ENCODE measurements at places on chromosomes 2 and 18.

- DNase-seq: no peak
These were observed 10.2 kb downstream of the TMEM247 start for GRCh38 chr2:46489423-46490174.

GRCh38 chr18:7844017-7844416 lies 276.9 kb downstream of the PTPRM start:
- peak; percentile 28 for DNase-seq

- no peak for DNase-seq
These were observed 3.0 kb downstream of the SP5 start for GRCh38 chr2:170717991-170718589.

DNA sequence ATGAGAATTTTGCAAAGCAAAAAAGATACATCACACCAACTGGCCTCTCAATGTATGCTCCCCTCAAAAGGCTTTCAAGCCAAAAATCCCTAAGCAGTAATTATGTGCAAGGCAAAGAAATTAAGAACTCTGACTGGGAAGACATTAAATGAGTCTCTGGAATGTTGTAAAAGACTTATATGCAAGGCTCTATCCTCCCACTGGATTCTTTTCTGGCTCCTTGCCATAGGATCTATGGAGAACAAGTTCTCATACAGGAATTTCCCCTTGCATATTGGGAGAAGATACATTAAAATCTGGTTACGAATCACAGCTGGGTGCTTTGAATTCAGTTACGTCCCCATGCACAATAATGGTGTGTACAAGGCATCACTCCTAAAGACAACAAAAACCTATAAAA lies 73.4 kb upstream of the ATL2 start:
- DNase-seq: peak; percentile 26

DNA sequence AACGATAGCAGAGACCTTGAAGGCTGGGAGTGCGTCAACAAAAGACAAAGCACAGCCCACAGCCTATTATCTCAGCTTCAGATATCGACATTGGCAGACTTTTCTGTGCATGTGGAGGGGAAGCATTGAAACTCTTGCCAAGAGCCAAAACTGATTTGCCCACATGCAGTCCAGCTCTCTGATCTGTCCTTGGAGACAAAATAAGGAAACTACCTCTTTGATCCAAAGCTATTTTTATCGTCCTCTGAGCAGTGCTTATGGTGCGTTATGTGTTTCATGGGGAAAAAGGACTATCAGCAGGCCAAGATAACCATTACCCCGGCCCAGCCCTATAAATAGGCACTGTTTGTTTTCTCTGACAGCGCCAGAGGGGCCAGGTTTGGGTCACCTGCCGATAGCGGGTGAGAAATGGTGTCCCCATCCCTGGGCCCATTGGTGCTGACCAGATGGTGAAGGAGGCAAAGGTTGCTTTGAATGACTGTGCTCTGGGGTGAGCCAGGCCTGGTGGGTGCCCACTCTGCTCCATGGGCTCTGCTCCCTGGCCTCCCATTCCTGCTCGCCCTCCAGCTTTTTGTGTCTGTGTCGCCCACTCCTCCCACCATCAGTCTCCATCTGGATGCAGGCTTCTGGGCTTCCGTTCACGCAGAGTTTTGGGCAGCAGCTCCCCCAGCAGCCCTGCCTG lies 176.1 kb upstream of the HS6ST1 start:
- no peak for DNase-seq

DNA sequence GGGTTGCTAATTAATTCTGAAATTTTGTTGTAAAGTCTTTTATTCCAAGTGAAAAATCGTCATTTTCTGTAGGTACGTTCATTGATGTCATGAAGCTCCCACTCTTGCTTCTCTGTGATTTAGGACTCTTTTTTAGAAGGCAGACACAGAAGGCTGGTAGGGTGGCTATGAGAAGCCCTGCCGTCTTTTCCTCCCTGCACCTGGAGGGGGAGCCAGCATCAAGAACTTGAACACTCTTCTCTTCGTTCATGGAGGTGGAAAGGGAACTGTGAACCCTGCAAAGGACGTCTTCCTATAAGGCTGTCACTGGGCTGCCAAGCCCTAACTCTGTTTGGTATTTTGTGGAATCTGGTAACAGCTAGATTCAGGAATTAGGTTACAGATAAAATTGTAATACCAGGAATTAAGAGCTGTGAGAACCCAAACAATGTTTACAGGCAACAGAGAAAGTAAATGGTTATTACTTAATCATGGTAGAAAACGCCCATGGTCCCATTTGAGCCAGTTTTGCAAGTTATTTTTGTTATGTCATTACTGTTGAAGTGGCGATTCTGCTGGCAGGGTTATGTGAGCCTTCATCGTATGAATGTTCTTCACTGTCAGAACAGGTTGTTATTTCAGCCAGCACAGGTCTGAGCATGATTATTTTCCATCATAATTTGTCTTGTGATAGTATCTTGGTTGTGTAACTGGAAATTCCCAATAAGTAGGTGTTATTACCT lies 112.2 kb downstream of the OSBPL6 start:
- DNase-seq: peak; percentile 16

DNA sequence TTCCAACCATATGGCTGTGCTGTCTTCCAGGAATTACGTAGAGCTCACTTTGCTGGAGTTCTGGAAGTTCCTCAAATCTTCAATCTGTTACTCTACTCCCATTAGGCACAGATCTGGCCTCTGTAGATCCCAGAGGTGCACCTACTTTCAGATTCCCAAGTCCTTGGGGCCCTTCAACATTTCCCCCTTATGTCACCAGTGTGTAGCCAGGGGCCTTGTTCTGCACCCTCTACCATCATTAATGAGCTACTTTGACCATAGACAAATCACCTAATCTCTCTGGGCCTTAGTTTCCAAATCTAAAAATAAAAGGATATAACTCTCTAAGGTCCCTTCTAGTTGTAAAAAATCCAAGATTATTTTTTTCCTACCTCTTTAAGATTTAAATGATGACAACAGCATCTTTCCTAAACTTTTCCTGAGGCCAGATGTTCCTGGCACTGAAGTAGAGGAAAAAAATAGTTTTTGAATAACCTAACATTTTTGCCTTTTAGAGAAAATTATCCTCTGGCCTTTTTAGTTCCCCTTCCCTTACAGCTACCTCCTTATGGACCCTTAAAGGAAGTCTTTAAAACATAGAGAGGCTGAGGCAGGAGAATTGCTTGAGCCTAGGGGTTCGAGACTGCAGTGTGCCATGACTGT lies 31.0 kb upstream of the WIPF1 start:
- DNase-seq: no peak

DNA sequence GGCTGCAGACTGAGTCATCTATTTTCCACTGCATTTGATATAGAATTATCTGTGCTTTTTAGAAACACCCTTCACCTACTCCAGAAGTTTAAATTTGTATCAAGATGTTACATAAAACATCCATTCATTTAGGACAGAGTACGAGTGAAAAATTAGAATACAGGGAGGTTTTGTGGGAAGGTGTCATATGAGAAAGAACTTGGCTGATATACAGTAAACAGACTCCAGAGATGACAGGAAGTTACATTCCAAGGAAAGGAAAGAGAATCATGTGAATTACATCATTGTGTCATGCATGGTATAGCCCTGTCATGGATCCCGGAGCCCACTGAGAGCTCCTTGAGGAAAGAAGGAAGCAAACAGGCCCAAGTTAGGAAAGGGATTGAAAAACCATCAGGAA lies 341.5 kb upstream of the PKDCC start:
- DNase-seq: no peak

- DNase-seq: no peak
These were observed 1.2 kb downstream of the PPP1CB start for GRCh38 chr2:28752631-28753376.

DNA sequence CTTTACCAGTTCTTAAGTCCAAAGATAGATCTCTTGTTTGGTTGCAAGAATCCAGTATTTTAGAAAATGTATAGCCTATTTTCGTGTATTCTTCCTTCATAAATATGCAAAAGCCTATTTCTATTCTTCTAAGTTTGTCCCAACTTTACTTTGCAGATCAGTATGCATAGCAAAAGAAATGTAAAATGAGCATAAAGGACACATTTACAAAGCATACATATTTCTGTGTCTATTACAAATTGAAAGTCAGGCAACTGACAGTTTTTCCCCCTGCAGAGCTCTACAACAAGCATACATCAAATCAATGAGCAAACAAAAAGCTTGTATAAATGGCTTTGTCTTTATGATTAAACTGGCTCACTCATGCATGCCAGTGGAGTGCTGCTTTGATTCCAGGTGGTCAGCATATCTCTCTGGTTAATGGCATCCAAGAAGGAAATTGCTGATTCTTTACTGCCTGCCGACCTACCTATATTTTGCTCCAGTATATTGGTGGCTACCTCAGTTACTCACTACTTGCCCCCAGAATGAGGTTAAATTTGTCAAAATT lies 10.0 kb upstream of the VPS54 start:
- no peak for DNase-seq

- DNase-seq: no peak
These were observed 12.5 kb downstream of the ITM2C start for GRCh38 chr2:230877116-230877758.

- peak; percentile 81 for DNase-seq
These were observed 133.4 kb downstream of the VAPA start for GRCh38 chr18:10047237-10047636.

- no peak for DNase-seq
These were observed 143.5 kb upstream of the MMADHC start for GRCh38 chr2:149731079-149731478.

GRCh38 chr18:78713726-78714125 lies 265.9 kb upstream of the SALL3 start:
- DNase-seq: no peak

DNA sequence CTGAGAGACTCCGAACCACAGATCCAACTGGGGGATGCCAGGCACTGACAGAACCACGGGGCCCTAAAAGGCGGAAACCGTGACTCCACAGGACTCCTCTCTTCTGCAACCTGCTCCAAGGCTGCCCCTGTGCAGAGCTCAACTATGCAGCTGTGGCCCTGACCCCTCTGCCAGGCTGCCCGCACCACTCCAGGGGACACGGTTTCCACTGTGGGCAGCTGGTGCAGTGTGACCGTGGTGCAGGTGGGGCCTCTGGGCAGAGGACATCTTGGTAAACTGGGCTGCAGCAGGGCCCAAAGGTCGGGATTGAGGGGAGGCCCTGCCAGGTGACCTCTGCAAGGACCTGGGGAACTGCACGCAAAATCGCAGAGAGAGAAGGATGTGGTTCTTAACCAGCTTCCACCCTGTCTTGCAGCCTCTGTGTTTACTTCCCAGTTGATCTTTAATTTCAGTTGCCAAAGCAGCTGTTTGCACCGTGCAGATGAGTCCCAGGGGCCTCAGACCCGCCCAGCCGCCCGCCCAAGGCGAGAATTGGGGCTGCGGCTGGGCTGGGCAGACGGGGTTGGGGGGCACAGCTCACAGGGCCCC lies 104.6 kb upstream of the CTDP1 start:
- no peak for DNase-seq

- no peak for DNase-seq
These were observed 124.5 kb downstream of the AQP4 start for GRCh38 chr18:26741048-26741447.

DNA sequence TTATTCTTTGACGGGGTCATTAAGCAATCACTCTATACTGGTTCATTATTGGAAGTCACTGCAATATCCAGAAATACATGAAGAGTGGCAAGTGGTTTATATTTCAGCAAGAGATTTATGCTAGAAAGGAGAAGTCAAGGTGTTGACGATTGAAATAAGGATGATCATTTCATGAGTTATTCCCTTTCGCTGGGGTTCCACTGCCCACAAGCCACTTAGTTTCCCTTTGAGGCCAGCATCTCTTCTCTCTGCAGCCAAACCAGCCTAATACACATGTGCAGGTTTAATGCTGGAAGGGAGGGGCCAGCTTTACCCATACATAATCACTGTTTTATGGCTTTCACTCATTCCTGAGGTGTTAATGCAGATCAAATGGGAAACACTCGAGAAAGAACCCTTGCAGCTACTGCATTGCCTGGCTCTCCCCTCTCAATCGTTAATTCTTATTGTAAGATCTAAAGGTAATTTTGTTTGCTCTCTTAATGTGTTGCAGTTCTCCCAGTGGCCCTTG lies 108.4 kb downstream of the MEIS1 start:
- no peak for DNase-seq

GRCh38 chr2:5052905-5053304 lies 639.3 kb upstream of the SOX11 start:
- no peak for DNase-seq

DNA sequence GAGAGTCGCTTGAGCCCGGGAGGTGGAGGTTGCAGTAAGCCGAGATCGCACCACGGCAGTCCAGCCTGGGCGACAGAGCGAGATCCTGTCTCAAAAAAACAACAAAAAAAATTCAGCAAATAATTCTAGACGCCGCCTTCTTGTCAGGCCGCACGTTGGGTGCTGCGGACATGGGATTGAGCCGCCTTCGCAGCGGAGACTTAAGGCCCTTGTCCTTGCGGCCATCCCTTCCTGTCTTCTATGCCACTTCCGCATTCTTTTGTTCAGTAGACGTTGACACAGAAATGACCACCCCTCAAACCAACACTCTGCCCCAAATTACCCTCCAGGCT lies 15.8 kb downstream of the PTPN18 start:
- peak; percentile 43 for DNase-seq

- DNase-seq: no peak
These were observed 1544.2 kb upstream of the TMEFF2 start for GRCh38 chr2:193738892-193739291.

DNA sequence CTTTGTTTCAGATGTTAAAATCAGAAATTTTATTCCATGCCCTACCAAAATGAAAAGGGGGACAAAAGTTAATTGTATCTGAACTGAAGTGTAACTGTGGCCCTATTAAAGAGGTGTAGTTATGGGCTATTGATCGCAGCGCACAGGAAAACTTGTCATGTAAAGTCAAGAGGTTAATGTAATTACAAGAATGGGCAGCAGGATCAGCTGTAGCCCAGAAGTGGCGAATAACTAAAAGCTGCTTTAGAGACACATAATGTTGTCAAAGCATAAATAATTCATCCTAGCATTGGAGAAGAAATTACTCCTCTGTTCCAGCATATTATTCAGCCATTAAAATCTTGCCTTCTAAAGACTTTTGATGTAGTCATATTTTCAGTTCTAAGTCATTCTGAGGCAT lies 211.8 kb downstream of the EPHA4 start:
- no peak for DNase-seq

DNA sequence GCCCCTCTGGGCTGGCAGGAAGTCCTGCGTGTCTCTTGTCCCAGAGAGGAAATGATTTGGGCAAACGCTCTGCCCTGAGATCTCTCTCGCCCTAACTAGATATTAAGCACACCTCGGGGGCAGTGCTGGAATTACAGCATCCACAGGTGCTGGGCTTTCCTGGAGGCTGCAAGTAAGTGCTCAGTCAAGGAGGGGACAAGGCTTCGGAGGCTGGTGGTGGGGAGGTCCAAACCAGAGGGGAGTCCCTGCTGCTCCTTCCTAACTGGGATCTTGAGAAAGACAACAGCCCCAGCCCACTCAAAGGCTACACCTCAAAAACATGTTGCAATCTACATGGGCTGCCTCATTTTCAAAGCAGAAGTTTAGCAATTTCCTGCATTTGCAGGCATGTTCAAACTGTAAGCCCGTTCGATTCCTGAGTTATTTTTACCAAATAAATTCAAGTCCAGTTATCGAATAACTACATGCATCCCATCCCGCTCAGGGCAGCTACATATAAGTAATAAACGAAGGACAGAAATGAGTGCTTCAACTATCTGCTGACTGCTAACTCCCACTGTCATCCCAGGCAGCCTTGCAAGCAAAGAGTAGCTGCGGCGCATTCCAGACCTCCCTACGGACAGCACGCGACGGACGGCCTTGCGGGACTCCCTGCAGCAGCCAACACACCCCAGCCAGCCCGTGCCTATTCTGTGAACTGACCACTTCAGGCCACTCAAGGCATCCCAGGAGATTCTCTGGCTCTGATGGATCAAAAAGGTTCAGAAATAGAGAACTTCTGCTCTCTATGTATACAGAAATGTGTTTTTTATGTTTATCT lies 27.5 kb downstream of the ZNF516 start:
- no peak for DNase-seq

All from fibroblast of skin of right quadriceps (primary cell).